Hematopoietic multipotent progenitor cell treated with erythropoietin and hydrocortisone succinate and interleukin-3 and kit ligand, for 8 days (in vitro differentiated cells): ENCODE measurements at places on chromosomes 4 and X.
A peak's percentile ranks its signal among the peaks of the same experiment; 100 is the strongest.

DNA sequence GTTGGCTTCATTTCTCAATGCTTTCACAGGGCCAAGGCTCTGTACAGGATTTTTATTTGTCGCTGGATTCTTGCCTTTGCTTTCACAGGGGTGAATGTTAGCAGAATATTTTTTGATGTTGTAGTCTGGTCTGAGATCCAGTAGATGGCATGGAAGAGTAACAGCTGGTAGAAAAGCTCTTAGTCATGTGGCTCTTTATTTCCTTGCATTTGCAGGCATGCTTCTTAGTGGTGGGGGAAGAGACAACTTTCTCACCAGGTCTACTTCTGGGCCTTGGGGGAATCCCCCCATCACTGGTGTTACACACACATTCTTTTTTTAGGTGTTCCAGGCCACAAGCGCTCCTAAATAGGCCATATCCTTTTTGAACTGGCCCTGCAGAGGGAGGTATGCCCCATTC lies 58.2 kb upstream of the DKK2 start:
- DNase-seq: no peak

GRCh38 chr4:185189606-185190305 lies 14.0 kb downstream of the CFAP97 start:
- DNase-seq: peak; percentile 49

DNA sequence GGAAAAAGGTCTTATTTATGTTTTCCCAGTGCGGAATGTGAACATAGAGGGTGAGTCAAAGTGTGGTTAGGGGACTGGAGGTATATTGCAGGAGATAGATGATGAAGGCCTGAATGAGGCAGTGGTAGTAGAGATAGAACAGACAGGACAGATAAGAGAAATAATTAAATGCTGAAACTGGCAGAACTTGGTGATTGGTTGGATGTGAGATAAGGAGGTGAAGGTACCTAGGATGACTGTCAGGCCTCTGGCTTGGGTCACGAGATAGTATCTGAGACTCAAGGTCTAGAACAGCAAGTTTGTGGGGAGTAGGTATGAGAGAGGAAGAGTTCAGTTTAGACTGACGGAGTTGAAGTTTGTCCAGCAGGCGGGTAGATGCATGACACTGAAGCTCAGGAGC lies 3.5 kb downstream of the MND1 start:
- DNase-seq: peak; percentile 42

- DNase-seq: peak; percentile 88
These were observed 198.9 kb upstream of the PPP1R2C start for GRCh38 chrX:42976746-42977366.

DNA sequence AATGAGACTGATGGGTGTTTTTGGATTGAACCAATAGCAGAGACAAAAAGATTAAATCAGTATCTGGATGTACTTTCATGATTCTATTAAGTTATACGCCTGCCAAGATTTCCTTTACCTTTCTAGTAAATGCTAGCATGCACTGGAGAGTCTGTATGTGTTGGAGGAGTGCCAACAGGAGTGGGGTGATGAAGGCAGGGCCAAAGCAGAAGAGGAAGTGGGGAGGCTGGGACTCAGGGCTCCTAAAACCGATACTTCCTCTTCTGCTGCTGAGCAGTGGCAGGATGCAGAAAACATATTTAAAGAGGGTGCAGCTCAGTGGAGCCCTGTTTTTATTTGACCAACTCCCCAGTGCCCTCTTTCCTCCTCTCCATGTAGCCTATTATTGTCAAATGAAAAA lies 5.6 kb downstream of the CYSLTR1 start:
- DNase-seq: peak; percentile 31

DNA sequence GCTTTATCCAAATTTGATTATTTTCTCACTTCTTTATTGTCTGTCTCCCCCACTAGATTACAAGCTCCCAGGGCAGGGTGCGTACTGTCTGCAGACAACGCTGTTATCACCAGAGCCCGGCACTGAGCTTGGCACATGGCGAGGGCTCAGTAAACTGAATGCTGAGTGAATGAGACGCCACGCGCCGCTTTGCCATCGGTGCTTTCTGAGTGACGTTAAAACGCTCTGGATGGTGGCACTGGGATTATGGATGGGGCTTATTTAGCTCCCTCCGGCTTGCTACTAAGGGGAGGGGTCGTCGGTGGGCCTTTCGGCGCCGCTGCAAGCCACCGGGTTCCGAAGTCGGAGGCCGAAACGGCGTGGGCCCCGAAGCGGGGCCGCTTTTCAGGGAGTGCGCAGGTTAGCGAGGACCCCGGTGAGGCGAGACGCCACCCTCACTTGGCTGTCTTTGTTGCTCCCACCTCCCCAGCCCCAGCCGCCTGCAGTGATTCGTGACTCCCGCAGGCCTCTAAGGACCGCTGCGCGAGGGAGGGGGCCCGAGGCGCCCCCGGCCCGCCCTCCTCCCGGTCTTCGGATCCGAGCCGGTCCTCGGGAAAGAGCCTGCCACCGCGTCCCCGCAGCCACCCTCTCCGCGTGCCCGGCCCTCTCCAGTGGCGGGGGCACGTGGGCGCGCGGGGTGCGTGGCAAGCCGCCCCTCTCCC lies 569 bp upstream of the FHL1 start:
- peak; percentile 27 for DNase-seq

DNA sequence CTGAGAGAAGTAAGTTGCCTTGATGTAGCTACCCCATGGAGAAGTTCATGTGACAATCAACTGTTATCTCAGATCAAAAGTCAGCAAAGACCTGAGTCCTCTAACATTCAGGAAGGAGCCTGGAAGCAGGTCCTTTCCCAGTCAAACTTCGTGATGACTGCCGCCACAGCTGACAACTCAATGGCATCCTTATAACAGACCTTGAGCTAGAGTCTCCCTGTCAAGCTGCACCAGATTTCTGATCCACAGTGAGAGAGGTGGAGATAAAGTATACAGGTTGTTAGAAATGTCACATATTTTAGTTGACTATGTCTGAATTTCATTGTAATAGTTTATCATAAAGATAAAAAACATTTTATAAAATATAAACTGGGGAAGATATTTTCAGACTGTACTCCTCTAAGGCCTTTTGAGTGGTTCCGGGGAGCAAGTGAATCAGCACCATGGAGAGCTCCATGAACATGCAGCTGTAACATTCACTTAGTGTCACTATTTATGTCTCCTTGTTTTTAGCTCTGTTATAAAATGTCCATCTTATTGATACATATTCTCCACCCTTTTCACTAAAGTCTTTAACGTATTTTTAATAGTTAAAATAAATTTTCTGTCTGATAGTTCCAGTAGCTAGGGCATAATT lies 1653.5 kb upstream of the AGA start:
- DNase-seq: peak; percentile 16

GRCh38 chr4:7629501-7630254 lies 194.9 kb upstream of the PSAPL1 start:
- DNase-seq: no peak

DNA sequence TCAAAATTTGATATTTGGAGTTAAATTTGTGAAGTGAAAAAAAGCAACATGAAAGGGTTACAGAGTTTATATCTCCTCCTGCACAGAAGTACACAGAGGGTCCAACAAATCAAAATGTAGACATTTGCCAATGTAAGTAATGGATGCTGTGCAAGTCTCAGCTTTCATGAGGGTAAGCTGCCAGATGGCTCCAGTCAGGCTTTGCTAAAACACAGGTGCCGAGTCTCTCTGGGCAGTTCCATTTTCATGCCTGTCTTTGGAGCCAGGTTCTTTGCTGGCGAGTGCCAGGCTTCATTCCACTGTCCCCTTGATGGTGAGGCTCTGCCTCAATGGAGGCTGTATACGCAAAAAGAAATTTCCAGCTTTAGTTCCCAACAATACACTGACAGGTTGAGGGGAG lies 27.9 kb downstream of the SLC4A4 start:
- no peak for DNase-seq

- DNase-seq: peak; percentile 72
These were observed 8.7 kb upstream of the SLC25A4 start for GRCh38 chr4:185134307-185134869.

DNA sequence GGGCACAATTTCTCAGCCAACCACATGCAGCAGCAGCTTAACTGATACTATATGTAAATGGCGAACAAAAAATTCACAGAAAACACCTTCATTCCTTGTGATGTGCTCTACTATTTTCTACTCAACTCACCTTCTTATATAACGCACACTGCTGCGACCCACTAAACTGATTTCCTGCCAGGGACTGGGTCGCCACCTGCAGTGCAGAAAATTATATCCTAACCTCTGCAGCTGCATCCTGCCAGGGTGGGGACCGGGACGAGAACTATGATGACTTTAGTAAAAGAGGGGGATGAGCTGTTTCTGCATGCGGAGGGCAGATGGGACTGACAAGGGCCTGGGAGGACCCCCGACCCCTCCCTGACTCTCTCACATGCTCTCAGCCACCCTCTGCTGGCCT lies 27.4 kb downstream of the ABLIM2 start:
- DNase-seq: no peak

DNA sequence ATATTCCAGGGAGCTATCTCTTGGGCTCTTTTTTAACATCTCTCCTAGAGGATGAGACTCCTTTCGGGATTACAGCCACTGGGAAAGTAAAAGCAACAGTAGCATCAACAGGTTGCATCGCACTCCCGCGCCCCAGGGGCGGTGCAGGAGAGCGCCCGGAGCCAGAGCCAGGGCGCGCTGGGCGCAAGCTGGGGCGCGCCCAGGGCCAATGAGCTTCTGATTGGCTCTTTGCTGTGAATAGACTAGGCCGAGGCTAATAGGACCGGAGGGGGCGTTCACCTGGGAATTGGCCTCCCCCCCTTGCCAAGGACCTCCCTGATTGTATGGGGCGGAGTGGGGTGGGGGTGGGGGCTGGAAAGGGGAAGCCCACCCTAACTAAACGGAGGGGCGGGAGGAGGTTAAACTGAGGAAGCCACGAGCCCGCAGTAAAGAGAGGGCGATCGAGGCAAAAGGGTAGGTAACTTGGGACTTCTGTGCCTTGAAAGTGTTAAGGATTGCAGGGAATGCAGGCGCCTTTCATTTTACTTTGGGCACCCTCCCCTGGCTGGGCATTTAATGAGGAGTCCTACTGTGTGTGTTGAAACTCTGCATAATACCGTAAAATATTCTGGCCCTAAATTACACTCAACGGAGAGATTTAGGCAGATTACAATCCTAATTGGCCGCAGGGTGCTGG lies 1.1 kb upstream of the ATOH1 start:
- DNase-seq: no peak

DNA sequence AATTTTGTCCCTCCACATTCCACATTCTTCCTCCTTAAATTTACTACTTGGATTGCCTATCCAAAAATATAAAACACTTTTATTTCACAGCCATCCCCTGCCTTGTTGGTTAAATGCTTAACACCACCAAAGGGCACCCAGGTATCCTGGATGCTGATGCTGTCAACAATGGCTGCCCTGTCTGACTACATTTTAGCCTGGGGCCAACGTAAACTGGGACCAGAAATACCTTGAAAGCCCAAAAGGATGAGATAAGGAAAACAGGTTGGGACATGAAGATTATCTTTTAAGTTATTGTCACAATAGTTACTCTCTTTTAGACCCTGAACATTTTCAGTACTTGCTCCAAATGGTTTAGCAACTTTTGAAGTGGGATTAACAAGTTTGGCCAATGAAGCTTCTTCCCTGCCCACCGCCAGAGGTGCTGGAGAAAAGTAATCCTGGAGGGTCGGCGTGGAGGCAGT lies 775 bp upstream of the YIPF6 start:
- peak; percentile 29 for DNase-seq

GRCh38 chr4:3291411-3291968 lies 1.3 kb upstream of the RGS12 start:
- DNase-seq: no peak

DNA sequence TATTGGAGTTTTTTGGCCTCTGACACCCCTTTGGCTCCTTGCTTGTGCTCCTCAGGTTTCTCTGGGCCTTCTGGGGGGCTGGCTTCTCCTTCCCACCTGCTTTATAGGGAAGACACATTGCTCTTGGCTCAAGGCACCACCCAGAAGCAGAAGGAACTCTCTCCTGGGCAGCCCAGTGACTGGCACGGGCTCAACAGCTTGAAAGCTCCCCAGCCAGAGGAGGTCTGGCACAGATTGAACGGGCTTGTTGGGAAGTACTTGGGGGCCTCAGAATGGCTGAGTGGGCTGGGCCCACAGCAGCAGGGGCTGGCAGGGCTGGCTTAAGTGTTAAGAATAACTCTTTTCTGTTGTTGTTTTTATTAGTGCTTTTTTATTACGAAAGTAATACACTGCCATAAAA lies 11.2 kb upstream of the ZNF185 start:
- no peak for DNase-seq

- no peak for DNase-seq
These were observed 120.7 kb downstream of the GLRA3 start for GRCh38 chr4:174708381-174708780.

DNA sequence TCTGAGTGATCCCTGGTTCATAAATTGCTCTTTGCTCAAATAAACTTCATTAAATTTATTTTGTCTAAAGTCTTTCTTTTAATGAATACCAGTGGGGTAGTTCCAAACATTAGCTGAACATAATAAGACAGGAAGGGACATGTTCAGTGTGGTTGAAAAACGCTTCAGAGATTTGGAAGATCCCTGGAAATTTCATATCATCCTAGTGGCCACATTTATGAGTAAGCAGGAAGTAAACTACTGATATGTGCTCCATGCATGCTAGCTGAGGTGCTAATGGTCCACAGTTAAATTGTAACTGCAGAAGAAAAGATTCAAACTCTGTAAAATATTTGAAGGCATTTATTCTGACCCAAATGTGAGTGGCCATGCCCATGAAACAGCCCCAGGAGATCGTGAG lies 1328.7 kb downstream of the ADGRL3 start:
- no peak for DNase-seq

DNA sequence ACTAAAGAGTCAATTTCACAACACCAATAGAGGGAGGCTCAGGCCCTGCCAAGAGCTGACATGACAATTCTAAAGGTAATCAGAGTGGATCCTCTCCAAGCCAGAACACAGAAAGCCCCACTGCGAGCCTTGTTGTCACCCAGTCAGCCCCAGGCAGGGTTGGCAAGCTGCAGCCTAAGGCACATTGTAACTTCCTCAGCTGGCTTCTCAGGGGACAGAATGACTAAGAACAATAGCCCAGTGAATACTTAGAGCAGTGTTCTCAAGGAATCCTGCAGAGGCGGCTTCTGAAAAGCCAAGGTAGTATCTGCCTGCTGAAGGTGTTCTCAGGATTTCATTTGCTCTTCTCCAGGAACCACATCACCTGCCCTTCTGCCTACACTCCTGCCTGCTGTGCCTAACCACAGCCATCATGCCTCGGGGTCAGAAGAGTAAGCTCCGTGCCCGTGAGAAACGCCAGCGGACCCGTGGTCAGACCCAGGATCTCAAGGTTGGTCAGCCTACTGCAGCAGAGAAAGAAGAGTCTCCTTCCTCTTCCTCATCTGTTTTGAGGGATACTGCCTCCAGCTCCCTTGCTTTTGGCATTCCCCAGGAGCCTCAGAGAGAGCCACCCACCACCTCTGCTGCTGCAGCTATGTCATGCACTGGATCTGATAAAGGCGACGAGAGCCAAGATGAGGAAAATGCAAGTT lies at the start of gene MAGEB4:
Gene MAGEB4, plus strand, starts transcription at position 277 of the 692 bp plus-strand sequence. Its CDS starts 136 bp downstream, at position 413.
- DNase-seq: no peak

- no peak for DNase-seq
These were observed 65.0 kb downstream of the COQ2 start for GRCh38 chr4:83219344-83220331.
